ENCODE measurements at places on chromosomes 6 and 20.
A peak's percentile ranks its signal among the peaks of the same experiment; 100 is the strongest.

DNA sequence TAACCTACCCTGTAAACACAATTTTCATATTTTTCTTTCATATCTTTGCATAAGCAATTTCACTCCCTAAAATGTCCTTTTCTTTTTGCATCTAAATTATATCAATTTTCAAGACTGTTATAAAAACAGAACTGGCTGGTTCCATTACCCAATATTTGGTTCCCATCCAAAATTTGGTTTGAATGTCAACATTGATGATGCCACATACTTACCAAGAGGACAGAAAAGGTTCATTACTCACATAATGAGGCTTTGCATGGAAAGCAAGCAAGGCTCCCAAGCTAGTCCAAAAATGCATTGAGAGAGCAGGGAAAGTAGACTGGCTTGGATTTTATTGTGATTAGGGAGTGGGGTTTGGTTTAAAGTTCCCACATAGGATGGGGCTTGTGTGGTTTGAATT lies 144.4 kb upstream of the AKIRIN2 start:
- DNase-seq, result no peak

GRCh38 chr6:112802144-112802543 lies 455.0 kb downstream of the RFPL4B start:
- DNase-seq, result no peak

- DNase-seq, result no peak
Observed at GRCh38 chr6:4078691-4079471, at the start of gene FAM217A. FAM217A (minus strand) TSS chr6:4079137; CDS start chr6:4077414, 1,723 bp downstream.

DNA sequence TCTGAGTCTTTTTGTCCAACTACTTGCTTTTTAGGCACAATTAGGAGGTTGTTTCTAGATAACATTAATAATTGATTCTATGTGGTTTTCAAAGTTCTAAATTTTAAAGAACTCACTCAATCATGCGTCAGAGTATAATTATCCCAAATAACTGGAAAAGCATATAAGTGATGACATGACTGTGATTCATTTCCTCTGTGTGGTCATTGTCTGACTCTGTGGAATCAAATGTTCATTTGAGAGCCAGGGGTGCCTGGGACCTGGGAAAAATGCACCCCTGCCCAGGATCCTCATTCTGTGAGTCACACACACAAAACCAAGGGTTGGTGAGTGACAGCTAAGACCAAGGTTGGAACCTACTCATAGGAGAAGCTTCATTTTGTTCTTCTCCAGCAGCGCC lies 127.1 kb upstream of the MLIP start:
- DNase-seq, result peak; percentile 81

GRCh38 chr20:37758332-37758731 lies 64.5 kb downstream of the CTNNBL1 start:
- no peak for DNase-seq

DNA sequence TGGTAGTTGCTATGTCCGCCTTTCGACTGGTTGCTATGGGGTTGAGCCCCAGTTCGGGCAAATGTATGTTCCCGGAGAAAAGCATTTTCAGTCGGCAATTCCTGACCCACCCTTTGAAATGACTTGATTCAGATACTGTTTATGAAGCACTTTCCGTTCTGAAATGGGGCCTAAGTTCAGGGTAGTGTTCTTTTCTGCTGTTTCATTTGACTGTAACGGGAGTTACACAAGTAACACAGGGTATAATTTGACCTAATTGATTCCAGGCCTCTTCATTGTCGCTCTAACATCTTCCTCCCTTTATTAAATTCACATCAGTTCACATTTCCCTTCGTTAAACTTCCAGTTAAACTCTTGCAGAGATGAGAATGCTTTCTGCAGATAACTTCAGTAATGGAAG lies 85.5 kb downstream of the BMP6 start:
- DNase-seq, result no peak

DNA sequence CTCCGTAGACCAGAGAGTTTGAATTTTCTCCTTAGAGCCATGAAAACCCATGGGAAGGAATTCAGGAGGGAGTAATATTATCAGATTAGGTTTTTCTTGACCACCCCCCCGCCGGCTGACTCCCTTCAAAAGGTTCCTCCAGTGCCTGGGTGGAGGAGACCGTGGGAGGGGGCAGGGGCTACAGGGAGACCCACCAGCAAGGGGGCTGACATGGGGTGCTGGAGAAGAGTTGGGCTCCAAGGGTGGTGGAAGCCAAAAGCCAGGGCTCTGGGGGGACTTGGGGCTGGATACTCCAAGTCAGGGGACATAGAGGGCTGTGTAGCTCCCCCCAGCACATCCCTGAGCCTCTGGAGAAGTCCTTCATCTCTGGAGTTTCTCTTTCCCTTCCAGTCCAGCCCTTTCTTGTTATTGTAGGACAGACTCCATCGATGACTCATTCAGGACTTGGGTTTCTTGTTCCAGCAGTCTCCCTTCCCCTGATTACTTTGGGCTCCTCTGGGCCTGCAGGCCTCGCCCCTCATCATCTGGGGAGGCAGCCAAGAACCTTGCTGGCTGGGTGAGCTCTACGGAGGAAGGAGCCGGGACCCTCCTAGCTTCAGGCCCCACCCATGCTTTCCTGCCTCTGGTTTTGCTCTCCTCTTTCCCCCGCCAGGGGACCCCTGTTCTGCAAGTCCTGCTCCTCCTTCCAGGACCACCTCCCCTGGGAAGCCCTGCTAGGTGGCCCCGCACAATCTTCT lies 10.5 kb upstream of the KIAA1755 start:
- peak; percentile 89 for DNase-seq

DNA sequence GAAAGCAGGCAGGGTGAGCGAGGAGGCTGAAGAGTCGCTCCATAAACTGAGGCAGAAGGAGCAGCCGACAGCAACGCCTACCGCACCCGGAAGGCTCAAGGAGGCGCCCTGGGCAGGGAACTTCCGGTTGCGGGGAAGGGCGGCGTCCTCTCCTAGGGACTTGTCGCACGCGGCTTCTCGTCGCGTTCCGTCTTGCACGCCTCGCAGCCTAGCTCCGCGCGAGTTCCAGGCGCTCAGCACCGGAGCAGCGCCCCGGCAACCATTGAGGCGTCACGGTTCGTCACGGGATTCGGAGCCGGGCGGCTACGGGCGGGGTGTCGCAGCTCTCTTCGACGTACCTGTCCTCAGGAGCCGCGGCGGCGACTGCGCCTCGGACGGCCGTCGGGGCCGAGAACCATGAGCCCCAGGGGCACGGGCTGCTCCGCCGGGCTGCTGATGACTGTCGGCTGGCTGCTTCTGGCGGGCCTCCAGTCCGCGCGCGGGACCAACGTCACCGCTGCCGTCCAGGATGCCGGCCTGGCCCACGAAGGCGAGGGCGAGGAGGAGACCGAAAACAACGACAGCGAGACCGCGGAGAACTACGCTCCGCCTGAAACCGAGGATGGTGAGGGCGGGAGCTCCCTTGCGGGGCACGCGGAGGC lies at the start of gene SPACA1:
TSS of gene SPACA1 (plus strand) at position 332 of the 641 bp plus-strand sequence. CDS start at position 397, 65 bp downstream.
- no peak for DNase-seq

DNA sequence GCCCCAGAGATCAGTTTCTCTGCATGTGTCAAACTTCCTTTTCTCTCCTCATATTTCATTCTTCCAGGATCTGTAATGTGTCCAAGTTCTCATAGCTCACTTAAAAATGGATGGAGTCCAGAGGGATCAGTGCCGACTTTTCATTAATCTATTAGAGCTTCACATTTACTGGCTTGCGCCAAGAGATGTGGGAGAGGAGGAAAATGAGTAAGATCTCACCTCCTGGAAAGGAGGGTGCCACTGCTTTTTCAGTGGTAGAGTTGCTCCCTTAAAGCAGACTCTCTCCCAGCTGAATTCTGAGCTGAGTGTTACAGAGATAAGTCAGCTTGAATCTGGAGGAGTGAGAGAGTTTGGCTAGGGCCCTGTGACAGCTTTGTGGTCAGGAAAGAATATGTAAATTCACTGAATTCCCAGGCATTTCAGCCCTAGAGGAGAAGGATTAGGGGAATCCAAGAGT lies 175.9 kb downstream of the SOX4 start:
- no peak for DNase-seq

DNA sequence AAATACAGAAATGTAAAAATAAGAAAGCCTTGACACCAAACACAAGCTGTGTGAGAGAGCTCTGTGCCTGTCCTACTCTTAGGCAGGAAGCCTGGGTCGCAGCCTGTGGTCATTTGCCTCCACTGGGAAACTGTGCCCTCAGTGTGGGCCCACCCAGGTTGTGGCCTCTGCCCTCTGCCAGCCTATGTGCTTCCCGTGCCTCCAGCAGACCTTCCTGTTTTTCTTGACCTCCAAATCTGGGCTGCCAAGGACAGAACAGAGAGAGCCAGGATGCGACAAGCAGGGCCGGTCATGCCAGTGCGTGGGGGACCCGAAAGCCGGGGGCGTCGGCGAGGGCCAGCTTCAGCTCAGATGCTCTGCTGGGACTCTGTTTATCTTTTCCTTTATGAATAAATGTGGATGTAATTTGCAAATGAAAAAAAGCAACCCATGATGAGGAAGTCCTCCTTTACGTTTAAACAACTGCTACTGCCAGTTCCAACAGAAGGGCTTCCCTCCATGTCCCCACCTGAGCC lies 189.2 kb upstream of the EXOC2 start:
- no peak for DNase-seq

- no peak for DNase-seq
Observed at GRCh38 chr6:13025893-13026499, 302.3 kb downstream of the TBC1D7 start.

DNA sequence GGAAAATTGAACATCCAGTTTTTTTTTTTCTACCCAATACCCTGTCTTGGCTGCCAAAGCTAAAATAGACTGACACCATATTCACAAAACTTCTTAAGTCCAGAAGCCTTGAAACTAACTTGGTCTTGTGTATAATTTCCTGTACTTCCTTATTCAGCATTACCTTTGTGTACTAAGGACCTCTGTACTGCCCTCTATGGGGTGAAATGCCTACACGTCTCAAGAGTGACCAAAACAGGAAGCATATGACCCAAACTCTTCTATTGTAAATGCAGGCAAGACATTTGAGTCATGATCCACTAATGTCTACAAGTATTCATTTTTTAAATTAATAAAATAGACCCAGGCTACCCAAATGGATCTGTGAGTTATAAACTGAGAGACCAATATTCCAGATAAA lies 50.4 kb downstream of the HMGCLL1 start:
- no peak for DNase-seq

DNA sequence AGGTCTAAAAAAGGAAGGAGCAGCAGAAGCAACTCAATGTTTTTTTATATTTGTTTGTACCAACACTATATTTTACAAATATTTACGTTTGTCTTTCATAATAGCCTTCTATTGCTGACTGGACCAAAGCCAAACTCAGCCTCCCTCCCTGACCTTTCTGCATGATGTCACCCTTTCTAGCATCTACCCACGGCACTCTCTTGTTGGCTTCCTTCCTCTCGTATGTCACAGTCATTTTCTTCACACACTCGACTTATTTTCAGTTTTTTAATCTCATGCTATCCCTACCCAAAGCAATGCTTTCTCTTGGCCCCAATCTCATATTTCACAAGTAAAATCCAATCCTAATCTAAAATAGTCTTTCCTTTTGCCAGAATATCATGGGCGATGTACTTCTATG lies 16.3 kb upstream of the FAM8A1 start:
- DNase-seq, result no peak

GRCh38 chr6:160265869-160266476 lies 7.4 kb upstream of the SLC22A2 start:
- no peak for DNase-seq

DNA sequence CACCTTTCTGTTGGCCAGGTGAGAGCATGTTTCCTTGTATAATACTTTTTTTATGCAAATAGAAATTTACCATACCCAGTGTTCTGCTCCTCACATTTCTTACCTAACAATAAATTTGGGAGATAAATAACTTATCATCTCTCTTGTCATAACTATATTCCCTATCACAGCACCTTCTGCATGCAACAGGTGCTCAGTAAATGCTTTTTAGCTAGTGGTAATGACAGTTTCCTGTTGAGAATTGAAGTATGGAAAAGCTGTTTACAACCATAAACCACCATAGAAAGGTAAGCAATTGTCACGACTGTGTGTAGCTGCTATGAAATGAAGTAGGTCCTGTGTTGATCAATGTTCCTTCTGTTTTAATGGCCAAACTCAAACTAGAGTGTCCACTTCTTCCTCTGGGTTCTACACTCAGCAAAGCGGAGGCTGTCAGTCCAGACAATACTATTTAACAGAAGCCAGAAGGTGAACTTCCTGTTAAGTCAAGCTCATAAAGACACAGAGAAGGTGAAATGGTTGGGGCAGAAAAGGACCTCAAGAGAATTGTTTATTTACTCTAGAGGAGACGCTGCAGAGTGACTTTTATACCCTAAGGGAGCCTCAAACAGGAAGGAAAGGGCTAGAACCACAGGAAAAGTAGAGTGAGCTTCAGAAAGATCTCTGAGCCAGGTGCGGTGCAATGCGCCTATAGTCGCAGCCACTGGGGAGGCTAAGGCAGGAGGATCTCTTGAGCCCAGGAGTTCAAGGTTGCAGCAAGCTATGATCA lies 84.0 kb upstream of the SLC22A16 start:
- DNase-seq, result no peak

- no peak for DNase-seq
Observed at GRCh38 chr6:155201461-155202226, 62.2 kb upstream of the CLDN20 start.

DNA sequence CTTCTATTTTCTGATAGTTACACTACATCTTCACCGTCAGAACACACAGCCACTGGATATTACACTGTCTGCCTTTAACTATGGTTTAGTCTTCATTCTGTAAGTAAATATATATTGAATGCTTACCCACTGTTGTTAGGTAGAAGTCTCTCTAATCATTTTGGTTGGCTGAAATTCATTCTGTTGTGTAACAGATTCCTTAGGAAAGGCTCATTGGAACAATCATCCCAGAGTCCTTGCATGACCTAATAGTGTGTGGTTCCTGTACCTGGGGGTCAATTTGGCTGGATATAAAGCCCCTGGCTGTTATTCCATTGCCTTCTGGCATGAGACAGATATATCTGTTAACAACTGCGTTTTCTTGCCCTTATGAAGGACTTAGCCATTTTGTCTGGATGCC lies 9.9 kb downstream of the BLOC1S5 start:
- no peak for DNase-seq

DNA sequence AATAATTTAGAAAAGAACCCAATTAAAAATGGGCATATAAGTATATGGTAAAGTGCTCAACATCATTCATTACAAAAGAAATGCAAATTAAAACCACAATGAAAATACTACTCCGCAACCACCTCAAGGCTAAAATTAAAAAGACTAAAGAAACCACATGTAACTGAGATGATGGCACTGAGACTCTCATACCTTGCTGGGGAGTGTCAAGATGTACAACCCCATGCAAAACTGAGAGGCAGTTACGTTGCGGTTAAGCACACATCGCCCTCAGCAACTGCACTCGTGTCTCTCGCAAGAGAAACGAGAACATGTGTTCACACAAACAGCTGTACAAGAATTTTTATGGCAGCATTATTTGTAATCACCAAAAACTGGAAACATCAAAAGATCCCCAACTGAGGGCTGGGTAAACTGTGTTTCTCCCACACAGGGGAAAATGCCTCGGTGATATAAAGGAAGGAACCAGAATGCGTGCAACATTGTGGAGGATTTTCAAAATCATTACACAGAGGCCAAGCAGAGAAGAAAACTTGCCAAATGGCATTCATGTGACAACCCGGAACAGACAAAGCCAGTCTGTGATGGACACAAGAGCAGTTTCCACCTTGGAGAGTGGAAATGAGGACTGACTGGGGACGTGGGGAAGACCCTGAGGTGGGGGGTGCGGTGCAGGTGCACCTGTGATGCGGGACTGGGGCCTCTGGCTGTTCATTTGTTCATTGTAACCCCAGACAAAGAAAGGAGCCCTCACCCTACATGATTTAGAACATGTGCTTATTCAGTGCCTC lies 144.9 kb downstream of the WDR27 start:
- DNase-seq, result no peak

- DNase-seq, result no peak
Observed at GRCh38 chr6:111076024-111076695, 11.1 kb upstream of the SLC16A10 start.
